WERI-Rb-1 (cell line): ENCODE measurements at places on chromosomes 4 and X.

GRCh38 chrX:17737986-17738713 is 857 bp downstream of the SCML1 start:
- peak; percentile 56 for DNase-seq

GRCh38 chr4:107125496-107125895 is 89.4 kb upstream of the DKK2 start:
- no peak for DNase-seq

- DNase-seq, result no peak
These were observed 102.0 kb upstream of the PDE5A start for GRCh38 chr4:119730671-119730950.

DNA sequence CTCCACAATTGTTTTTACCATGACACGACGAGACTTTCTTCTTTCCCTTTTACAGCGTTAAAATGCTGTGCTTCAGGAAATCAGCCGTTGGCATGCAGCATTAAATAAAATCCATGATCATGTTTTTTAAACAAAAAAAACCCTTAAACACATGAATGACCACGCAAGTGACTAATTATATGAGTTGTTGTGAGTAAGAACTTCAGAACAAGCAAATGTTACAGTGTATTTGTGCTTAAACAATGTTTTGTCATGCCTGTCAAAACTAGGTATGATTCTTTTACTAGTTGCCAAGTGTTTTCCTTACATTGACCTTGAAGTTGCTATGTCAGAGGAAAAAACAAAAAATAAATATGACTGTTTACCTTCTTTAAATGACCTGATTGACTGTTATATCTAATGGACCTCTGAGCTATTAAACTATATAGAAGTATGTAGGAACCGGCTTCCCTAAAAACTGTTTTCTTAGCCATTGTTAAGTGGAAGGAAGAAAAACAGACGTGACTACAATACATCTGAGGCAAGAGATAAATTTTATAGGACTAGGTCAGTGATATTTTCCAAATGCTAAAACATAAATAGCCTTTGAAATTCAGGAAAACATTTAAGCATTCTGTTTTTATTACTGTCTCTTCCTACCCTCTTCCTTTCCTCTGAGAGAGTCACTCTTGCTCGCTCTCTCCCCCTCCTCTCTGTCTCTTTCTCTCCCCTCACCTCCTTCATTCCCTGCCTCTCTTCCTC is 197.1 kb downstream of the PALLD start:
- no peak for DNase-seq

GRCh38 chr4:35867057-35867456 is 377.3 kb downstream of the ARAP2 start:
- no peak for DNase-seq

- DNase-seq, result peak; percentile 30
These were observed 162.8 kb downstream of the PPP1R2C start for GRCh38 chrX:42615161-42615563.

GRCh38 chrX:115284877-115285276 is 4.6 kb upstream of the LUZP4 start:
- DNase-seq, result no peak

GRCh38 chrX:19647731-19648588 is 132.7 kb upstream of the MAP3K15 start:
- no peak for DNase-seq

DNA sequence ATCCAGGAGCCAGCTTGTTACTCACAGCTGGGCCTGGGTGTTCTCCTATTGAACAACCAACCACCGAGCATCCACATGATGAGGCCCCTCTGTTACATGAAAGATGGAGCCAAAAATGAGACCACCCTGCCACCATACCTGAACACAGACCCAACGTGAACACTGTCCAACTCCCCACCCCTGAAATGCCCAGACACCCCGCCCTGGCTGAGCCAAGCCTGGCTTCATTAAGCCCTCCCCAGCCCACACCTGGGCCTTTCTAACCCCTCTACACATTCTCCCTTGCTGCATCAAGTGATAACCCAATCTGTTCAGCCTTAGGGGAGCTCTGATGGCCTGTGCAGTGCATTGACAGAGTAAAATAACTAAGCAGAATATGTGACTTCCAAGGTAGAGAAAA is 80.7 kb downstream of the EVC start:
- no peak for DNase-seq

DNA sequence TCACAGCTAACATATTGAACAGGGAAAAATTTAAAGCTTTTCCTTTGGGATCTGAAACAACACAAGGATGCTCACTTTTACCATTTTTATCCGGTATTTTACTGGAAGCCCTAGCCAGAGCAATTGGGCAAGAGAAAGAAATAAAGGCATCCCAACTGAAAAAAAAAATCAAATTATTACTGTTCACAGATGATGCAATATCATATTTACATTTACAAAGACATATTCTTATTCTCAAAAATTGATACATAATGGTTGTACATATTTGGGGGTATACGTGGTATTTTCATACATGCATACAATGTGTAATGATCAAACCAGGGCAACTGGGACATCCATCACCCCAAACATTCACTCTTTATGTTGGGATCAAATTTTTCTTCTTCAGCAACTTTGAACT is 337.0 kb upstream of the SLC7A11 start:
- no peak for DNase-seq

DNA sequence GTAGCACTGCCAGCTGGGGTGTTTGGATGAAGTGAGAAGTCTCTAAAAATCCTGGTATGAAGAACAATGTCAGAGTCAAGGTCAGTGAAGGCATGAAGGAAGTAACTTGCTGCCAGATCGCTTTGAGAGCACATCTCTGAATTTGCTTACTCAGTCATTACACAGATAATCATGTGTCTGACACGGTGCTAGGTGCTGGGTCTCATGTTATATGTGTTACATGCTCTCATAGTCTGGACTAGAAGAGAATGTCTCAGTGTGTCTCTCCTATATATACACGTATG is 337.9 kb downstream of the ARHGAP10 start:
- no peak for DNase-seq

- no peak for DNase-seq
These were observed 3.1 kb upstream of the ANTXR2 start for GRCh38 chr4:80075995-80076675.

GRCh38 chrX:72393836-72394517 is 88.3 kb upstream of the CITED1 start:
- DNase-seq, result no peak

DNA sequence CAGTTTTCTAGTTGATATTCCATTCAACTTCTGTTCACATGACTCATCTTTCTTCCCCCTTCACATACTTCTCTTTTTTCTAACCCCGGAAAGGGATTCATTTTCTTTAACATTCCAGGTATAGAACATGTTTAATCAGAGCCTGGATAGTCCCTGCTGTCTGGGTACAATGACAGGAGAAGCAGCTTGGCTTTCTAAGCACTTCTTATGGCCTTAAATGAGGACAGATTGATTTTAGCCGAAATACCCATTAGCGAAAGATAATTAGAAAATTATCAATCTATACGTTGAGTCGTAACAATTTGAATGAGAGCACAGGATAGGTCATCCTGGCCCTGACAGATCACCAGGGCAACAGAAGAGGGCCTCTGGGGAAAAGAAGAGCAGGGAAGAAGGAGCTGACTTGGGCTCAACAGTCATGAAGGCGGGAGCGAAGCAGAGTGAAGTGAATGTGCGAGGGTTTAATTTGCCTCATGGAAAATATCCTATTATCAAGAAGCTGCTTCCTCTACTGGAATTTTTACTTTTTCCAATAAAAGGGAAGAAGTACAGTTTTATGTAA is 62.2 kb downstream of the PPP1R2C start:
- DNase-seq, result no peak

GRCh38 chrX:70445951-70446350 is 1.3 kb downstream of the DLG3 start:
- no peak for DNase-seq

GRCh38 chr4:119623025-119623424 is 5.6 kb downstream of the PDE5A start:
- DNase-seq, result no peak

DNA sequence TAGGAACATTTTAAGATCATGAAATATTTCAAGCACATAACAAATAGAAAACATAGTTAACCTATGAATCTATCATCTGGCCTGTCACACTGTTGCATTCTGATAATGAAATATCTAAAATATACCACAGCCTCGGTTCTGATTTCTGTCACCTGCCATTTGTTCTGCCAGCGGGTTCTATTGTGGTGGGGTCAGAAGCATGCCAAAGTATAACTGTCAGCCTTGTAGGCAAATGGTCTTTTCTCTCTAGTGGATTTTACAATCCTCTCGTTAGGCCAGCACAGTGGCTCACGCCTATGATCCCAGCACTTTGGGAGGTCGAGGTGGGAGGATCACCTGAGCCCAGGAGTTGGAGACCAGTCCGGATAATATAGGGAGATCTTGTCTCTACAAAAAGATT is 47.9 kb downstream of the HTRA3 start:
- DNase-seq, result no peak

GRCh38 chr4:174248407-174248806 is 35.1 kb downstream of the FBXO8 start:
- no peak for DNase-seq

GRCh38 chr4:147707892-147708672 is 23.8 kb upstream of the ARHGAP10 start:
- DNase-seq, result peak; percentile 63

- DNase-seq, result no peak
These were observed 20.5 kb upstream of the CYBB start for GRCh38 chrX:37759351-37759750.

GRCh38 chr4:39348371-39349315 is 17.5 kb downstream of the RFC1 start:
- peak; percentile 65 for DNase-seq

GRCh38 chr4:92600638-92601037 is 296.9 kb downstream of the GRID2 start:
- DNase-seq, result peak; percentile 35

DNA sequence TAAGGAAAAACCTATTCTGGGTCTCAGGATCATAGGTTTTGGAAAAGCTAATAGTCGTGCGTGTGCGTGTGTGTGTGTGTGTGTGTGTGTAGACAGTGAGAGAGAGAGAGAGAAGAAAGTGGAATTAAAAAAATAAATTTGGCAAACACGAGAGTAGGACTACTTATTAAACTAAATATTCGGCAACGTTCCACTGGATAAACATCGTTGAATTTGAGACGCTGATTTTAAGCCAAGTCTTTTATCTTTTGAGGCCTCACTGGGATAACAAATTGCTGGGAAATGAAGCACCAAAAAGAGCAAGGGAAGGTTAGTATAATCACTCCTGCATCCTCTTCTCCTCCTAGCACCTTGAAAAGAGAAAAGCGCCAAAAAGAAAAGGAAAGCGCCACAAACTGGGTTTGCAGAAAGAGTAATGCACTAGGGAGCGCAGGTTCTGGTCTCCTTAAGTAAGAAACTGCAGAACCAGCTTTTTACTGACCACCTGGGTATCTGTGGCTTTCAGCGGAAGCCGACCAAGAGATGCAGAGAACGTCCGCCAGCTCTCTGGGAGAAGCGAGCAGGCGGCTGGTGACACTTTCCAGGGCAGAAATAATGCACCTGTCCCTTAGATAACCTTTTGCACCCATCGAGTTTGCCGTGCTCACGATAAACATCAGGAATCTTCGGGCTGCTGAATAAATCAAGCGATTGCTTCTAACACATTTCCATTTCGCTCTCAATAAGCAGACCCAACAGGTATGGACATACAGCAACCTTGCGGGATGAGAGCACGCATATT is 3.4 kb downstream of the ATOH1 start:
- no peak for DNase-seq

GRCh38 chrX:67599532-67599931 is 55.7 kb downstream of the AR start:
- DNase-seq, result no peak

DNA sequence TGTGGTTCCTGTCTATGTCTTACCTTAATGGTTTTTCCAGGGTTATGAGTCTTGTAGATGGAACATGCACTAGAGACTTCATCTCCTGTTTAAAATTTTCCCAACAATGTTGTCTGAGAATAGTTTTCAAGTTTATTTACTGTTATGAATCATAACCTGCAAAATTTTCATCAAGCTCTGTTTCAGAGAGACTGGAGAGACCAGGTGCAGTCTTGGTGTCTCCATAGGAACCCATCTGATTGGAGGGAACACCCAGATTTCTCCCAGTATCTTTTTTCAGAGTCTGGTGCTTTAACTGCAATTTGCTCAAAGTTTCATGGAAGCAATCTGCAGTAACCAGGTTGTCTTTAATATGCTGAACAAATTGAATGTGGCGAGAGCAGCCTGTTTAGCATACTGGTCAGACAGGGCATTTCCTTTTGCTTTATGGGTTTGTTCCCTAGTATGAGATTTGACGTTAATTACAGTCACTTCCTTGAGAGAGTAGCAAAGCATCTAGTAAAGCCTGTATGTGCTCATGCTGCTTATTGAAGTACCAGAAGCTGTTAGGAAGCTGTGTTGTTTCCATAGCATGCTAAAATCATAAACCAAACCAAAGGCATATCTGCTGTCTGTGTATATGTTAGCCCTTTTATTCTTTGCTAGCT is 18.8 kb upstream of the VSIG1 start:
- no peak for DNase-seq

GRCh38 chrX:47030339-47030738 is 47.9 kb upstream of the RGN start:
- DNase-seq, result no peak
